ENCODE measurements at places on chromosomes 12 and 14.

GRCh38 chr12:49051373-49051764, 9.2 kb downstream of the KMT2D start:
- DNase-seq = no peak

GRCh38 chr14:89654998-89655397, 238.0 kb upstream of the FOXN3 start:
- no peak for DNase-seq

- no peak for DNase-seq
Measured at GRCh38 chr14:50620341-50620740, 47.8 kb downstream of the SAV1 start.

GRCh38 chr12:19926266-19926665, 442.1 kb upstream of the PDE3A start:
- DNase-seq = no peak

DNA sequence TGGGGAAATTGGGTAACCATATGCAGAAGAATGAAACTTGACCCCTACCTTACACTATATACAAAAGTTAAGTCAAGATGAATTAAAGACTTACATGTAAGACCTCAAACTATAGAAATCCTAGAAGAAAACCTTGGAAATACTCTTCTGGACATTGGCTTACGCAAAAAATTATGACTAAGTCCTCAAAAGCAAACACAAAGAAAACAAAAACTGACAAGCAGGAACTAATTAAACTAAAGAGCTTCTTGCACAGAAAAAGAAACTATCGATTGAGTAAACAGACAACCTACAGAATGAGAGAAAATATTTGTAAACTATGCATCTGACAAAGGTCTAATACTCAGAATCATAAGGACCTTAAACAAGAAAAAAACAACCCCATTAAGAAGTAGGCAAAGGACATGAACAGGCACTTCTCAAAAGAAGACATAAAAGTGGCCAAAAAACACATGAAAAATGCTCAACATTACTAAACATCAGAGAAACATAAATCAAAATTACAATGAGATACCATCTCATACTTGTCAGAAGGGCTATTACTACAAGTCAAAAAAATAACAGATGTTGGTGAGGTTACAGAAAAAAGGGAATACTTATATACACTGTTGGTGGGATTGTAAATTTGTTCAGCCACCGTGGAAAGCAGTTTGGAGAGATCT, 37.0 kb upstream of the CFAP54 start:
- no peak for DNase-seq

GRCh38 chr12:107536613-107537012, 149.0 kb upstream of the PWP1 start:
- DNase-seq = no peak

DNA sequence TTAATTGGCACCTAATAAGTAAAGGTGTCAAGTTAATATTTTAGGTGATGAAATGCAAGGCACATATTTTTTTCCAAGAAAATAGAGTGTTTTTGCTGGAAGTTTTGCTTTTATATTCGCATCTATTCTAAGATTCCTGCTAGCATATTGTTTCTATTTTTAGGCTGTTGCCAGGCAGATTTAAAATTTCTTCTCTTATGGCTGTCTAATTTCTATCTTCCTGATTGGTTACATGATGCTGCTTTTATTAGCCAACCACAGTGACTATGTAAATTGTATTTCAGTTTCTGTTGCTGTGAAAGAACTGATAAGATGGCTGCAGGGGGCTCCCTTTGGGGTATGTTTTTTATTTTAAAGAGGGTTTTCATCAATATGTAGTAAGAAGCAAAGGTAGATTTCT, 42.7 kb downstream of the ATF7IP start:
- no peak for DNase-seq

- peak; percentile 92 for DNase-seq
Measured at GRCh38 chr14:79278798-79279644, 932.3 kb downstream of the DIO2 start.

- no peak for DNase-seq
Measured at GRCh38 chr14:23729720-23730387, 93.7 kb downstream of the DHRS2 start.

- DNase-seq = no peak
Measured at GRCh38 chr12:8946733-8947132, 2.7 kb downstream of the M6PR start.

DNA sequence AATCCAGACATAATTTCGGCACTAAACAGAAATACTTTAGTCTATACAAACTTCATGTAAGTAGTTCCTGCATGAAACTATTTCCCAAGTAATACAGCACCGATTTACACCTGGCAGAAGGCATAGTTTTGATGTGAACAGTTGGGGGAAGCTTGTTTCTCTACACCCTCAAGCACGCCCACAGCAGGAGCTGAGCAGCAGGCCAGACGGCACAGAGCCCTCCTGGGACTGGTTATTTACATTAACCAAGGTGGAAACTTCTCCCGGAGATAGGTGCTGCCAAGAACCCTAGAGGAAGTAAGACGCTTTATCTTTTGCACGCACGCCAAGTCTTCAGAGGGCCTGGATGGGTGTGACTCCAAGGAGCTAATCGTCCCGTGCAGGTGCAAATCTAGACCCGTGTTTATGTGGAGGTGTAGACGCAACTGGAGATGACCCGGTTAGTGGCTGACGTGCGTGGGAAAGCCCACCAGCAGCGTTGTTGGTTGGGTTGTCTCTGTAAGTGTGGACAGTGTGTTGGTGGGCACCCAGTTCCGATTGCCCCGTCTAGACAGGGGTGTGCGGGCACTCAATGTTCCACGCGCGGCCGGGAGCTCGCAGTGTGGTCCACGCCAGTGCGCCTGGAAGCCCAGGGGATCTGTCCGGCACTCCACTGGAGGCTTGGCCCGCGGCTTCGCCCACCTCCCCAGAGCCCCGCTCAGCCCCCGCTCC, 767 bp upstream of the TCP11L2 start:
- DNase-seq = no peak

DNA sequence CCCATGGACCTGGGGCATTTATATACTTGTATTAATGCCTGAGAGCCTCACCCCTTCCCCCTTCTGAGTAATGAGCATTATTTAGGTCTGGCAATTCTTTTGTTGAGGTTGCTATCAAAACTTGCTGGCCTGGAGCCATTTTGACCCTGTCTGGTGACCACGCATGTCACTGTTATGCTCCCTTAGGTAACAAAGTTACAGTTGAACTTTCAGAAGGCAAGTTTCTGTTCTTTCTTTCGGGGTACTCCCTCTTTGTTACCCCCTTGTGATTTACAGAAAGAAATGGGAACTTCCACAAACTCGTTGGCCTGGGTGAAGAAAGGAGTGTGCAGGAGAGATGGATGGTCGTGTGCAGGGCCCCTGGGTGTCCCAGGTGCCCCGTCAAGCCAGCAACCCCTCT, 305.4 kb downstream of the DPF3 start:
- no peak for DNase-seq

GRCh38 chr14:74655599-74656395, 43.8 kb upstream of the LTBP2 start:
- no peak for DNase-seq

DNA sequence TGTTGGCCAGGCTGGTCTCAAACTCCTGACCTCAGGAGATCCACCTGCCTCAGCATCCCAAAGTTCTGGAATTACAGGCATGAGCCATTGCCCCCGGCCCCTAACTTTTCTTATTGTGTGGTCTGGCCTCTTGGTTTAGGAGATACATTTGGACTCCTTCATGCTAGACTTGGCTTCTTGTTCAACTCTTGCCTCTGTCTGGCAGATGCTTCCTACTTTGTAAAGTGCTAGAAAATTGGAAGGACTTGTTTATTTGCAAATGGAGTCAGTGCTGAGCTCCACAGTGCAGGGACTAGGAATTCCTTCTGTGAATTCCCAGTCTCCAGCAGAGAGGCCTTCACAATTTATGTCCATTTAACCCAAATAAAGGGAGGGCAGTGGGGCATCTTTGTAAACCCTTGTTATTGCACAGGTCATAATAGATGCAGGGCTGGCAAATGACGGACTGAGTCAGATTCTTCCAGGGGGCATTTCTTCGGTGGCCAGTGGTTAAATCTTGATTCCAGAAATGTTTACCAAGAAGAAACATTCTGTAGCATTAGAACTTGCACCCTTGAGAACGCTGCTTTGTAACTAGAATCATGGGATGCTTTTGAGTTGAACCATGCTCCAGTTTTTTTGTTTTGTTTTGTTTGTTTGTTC, 73.8 kb upstream of the TBX3 start:
- no peak for DNase-seq

GRCh38 chr12:86257134-86257533, 943 bp upstream of the MGAT4C start:
- DNase-seq = no peak

- DNase-seq = no peak
Measured at GRCh38 chr12:79763766-79764452, 73.1 kb upstream of the PAWR start.

DNA sequence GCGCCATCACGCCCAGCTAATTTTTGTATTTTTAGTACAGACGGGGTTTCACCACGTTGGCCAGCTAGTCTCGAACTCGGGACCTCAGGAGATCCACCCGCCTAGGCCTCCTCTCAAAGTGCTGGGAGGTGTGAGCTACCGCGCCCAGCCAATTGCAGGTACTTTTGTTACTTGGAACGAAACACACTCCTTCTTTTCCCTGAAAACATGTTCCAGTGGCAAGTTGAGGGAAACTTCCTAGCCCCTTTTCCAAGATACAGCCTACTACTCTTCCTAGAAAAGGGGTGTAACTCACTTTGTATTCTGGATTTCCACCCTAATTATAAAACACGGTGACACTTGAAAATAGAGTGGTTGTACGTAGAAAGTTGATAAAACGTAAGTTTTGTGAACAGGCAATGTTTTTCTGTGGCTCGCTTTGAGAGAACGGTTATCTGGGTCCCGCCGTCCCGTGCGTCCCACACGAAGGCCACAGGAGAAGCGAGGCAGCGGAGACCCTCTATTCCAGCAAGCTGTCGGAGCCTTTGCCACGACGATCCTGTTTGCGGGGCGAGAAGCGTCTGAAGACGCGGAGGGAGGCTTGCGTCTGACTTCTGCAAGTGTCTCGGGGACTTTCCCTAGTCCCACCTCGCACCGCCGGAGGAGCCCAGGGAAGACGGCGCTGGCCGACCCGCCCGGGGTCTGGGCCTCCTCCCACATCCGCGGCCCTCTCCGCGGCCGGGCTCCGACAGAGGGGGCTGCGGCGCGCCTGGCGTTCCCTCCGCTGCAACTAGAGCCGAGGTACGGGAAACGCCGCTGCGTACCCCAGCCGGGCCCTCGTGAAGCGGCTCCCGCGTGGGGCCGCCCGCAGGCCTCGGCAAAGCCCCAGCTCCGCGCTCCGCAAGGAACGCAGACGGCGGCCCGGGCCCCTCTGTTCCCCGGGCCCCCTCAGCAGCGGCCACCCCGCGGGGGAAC, 745 bp downstream of the CDCA4 start:
- peak; percentile 49 for DNase-seq

DNA sequence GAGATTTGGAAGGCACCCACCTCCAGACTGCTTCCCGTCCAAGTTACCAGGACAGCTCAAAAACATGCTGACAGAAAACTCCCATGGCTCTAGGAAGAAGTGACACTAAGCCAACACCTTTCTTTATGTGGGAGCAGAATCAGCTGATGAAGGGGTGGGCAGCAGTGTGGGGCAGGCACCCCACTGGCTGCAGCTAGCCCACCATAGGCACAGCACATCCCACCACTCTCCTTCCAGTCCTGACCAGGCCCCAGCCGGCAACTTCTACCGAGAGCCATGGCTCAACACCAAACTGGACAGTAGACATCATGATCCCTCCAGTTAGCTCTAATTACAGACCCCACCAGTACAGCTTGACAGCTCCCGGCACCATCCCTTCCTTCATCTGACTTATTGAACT, 45.0 kb downstream of the SH2B3 start:
- DNase-seq = no peak

- DNase-seq = no peak
Measured at GRCh38 chr12:52698651-52699340, 4.5 kb downstream of the KRT77 start.

DNA sequence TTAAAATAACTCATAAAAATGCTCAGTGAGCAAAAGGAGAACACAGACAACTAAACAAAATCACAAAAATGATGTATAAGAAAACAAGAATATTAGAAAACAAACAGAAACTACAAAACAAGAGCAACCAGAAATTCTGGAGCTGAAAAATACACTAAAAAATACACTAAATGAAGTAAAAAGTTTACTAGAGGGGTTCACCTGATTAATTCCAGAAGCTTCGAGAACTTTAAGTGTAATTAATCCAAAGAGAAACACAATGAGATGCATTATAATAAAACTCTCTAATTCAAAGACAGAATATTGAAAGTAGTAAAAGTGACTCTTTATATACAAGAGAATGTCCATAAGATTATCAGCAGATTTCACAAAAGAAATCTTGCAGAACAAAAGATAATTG, 558.4 kb downstream of the CCER1 start:
- DNase-seq = no peak

- no peak for DNase-seq
Measured at GRCh38 chr14:54789166-54789565, 113.5 kb downstream of the GCH1 start.

DNA sequence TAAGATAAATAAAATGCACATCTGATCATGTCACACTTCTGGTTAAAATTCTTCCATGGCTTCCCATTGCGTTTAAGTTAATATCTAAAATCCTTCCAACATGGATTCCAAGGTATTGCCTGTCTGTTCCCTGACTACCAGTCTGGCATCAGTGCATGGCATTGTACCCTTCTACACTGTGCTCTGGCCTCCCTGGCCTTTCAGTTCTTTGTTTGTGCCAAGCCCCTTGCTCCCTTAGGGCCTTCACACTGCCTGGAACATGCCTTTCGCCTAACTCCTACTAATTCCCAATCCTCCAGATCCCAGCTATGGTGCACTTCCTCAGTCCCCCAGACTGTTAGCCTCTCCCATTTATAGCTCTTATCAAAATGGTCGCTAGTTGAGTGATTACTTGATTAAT, 6.3 kb downstream of the CIPC start:
- no peak for DNase-seq

DNA sequence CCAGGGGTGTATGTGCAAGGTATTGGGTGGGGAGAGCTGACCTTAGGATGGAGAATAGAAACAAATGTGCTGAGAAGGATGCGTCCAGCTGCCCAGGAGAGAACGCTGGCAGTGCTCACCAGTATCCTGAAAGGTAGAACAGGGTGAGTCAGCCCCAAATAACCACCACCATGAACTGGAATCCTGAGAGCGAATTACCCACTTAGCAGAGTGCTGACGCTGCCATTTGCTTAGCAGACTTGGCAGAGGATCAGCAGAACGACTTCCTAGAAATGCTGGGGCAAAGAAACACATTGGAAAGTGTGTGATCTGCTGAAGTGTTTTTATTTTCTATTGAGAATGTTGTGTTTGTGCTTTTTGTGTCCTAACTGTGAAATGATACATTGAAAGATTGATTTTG, 213.6 kb downstream of the ADGRD1 start:
- no peak for DNase-seq

GRCh38 chr12:83388551-83388950, 701.8 kb downstream of the TMTC2 start:
- DNase-seq = no peak

GRCh38 chr12:12661086-12661856, 34.7 kb downstream of the GPR19 start:
- DNase-seq = no peak
